ENCODE measurements at places on chromosomes 11 and 22.

GRCh38 chr11:2651054-2651617, 48.7 kb downstream of the KCNQ1OT1 start:
- DNase-seq: no peak

DNA sequence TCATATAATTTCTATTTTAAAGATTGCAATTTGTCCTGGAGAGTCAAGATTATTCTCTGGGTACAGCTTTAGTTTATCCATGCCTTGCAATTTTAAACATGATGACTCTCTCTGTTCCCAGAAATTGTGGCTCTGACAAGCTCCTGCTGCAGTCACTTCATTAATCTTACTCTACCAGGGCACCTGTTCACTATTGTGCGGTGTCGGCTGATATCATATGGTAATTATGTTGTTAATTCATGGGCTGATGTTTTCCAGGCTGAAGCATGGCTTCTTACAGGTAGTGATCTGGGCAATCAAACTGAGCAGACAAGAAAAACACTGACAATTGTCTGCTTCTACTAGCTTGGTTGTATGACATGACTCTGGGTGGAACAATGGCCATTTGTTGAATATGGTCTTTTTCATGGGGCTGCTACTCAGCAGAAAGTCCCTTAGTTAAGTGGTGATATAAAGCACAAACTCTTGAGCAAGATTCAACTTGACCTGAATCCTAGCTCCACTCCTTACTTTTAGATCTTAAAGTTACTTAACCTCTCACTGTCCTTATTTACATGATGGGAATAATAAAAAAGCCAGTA, 230.7 kb downstream of the FAT3 start:
- no peak for DNase-seq

- DNase-seq: no peak
Measured at GRCh38 chr22:31577711-31578110, 81.4 kb downstream of the SFI1 start.

DNA sequence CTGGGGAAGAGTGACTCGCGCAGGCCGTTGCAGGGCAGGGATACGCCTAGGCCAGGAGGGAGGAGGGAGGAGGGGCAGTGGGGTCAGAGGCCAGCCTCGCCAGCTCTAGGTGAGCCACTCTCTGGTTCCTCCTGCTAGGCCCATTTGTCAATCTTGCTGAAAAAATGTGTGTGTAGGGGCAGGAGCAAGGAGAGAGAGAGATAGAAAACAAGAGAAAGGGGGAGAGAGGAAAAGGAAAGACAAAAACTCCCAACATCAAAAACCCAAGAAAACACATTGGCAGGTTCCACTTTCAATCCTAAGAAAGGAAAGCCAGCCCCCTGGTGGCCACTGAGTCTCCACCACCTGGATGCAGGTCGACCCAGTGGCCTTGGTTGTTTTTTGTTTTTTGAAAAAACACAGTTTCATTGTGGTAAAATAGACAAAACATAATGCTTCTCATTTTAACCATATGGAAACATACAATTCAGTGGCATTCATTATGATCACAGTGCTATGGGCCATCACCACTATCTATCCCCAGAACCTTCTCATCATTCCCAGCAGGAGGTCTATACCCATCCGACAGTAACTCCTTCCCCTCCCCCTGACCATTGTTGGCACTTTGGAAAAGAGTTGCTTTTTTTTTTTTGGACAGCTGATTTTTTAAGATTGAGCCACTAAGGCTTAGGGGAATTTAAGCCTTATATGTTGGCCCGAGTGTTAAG, 10.9 kb downstream of the OMP start:
- peak; percentile 79 for DNase-seq

DNA sequence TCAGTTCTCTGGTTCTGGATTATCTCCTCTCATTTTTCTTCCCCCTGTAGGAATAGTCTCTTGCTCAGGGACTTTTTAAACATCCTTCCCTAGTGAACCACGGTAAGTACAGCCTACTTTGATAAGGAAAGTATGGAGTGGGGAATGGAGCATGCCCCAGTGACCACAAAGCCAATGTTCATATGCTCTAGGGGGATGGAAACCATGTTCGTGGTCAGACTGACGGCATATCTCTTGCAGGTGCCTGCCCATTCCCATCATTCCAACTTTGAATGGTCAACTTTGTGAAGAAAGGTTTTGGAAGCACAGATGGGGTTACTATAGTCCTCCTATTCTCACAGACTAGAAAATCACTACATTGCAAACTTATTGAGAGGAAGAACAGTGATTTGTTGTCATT, 332.5 kb upstream of the NCAM1 start:
- no peak for DNase-seq

- DNase-seq: no peak
Measured at GRCh38 chr11:1204381-1205101, 18.3 kb upstream of the MUC5B start.

All from HuH-7.5 (cell line).